ENCODE measurements at places on chromosomes 3 and 15. TPM values are rescaled to one million over a fixed set of nuclear protein-coding genes. Genes with fewer than 3 reads are reported as not detected.

DNA sequence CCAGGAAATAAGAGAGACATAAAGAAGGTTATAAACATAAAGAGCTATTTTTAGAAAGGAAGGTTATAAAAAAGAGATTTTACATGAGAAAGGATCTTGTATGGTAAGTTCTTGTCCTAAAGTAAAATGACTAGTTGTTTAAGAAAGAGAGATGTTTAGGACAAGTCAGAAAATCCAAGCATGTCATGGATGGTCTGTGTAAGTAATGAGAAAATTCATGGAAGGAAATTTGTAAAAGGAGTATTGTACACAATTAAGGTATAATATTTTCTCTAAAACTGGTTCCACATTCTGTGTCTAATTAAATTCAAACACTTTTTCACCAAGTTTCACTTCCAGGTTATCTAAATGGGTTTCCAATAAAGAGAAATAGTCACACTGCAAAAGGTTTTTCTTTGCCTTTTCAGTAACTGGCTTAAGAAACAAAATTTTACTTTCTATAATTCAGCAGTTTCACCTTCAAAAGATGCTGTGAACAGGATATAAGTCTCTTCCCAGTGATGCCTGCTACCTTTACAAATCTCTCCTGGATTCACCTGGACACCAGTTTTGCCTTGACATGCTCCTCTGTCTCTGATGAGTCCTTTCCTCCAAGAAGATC, 455.7 kb downstream of the ZIC1 start:
- no peak for DNase-seq

- no peak for DNase-seq
Observed at GRCh38 chr15:70355275-70355795, 257.6 kb upstream of the TLE3 start.

GRCh38 chr3:152060701-152061100, 187.3 kb downstream of the SUCNR1 start:
- DNase-seq = no peak

DNA sequence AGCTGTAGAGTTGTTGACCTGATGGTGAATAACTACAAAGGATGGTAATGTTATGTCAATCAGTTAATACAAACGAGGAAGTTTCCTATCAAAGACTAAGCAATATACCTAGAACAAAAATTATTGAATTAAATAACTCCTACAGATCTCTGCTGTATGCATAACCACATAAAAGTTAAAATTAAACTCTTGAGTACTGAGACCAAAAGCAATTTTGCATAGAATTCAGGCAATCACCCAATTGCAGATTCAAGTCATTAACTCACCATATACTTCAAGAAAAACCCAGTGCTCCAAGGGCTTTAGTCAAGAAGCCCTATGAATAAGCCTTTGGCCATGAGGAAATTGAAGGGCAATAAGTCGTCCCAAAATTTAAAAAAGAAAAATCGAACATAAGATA, 518.8 kb downstream of the MECOM start:
- DNase-seq = no peak

Gene CIB2
- polyA plus RNA-seq = 6.9 TPM

DNA sequence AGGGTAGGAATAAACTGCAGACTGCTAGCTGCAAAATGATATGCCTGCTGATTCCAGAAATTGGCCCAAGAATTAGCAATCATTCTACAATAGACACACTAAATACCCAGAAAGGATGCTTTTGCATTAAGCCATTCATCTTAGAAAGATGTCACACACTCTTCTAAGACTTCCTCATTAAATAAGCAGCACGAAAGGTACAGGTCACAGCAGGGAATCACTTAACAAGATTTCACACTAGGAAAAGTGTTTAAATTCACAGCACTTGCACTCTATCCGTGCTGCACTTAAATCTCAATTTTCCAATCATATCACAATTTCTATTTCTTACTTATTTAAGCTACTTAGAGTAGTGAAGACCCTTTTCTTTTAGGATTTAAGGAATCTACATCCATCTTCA, 372.8 kb upstream of the CBLB start:
- DNase-seq = no peak

DNA sequence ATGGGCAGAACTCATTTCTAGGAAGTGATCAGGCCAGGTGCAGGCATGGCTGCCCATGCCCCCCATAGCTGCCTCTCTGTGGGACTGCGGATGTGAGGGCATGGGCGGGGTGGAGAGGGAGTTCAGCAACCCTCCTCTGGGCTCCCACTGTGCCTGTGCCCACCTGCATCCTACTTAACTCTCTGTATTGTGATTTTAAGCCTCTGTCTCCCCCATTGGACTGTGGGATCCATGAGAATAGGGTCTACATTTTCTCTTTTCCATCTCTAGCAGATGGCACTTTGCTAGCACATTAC, 194.3 kb downstream of the CHST2 start:
- no peak for DNase-seq

GRCh38 chr3:56753206-56753820, 48.4 kb downstream of the ARHGEF3 start:
- no peak for DNase-seq

Gene UACA
- 12.8 TPM for polyA plus RNA-seq

Gene C3orf49
- polyA plus RNA-seq = not detected
